SJSA1 (cell line): ENCODE measurements at places on chromosomes 7 and 10.

DNA sequence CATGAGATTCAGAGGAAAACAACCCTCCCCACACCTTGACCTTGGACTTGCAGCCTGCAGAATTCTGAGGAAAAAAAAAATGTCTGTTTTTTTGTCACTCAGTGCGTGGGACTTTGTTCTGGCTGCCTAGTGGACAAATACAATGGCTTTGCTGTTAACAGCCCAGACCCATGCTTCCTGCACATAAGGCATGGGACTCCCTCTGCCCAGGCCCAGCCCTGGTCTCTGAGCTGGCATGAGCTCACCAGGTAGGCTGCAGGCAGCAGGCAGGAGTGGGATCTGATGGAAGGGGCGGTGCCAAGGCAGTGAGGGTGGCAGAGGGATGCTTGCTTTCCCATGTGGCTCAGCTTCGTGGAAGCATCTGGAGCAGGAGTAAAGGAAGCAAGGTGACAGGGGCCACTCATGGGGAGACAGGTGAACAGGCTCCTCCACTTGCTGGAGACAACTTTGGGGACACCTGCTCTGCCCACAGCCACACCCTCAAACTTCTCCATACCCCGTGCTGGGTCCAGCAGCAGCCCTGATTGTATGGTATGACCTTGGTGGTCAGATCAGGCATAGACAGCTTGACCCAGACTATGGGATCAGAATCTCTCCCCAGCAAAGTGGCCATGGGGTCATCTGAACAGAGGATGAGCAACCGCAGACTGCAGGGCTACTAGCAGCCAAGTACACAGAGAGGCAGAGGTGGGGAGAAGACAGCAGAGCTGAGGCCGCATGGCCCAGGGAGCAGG is 27.0 kb downstream of the ANXA8 start:
- no peak for DNase-seq

DNA sequence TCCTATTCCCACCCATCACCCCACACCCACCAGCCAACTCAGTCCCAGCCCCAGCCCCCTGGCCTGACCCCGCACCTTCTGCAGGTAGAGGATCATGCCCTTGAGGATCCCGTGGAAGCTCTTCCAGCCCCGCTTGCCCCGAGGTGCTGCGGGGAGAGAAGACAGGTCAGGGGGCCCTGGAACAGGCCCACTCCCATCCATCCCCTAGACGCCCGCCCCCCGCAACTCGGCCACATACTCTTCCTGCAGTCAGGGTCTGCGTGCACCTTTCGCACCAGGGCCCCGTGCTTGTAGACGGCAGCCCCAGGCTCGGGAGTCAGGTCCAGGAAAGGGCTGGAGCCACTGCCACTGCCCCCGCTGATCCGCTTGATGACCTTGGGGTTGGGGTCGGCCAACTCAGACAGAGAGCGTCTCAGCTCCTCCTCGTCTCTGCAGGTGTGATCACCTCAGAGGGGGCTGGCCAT is 9.6 kb downstream of the NFKB2 start:
- no peak for DNase-seq

- no peak for DNase-seq
Observed at GRCh38 chr10:14635043-14635710, 139.5 kb downstream of the FAM107B start.

- no peak for DNase-seq
Observed at GRCh38 chr10:33223326-33224000, 111.0 kb downstream of the NRP1 start.
